ENCODE measurements at places on chromosomes 5 and 9.

GRCh38 chr5:31948006-31948405, 226.1 kb downstream of the GOLPH3 start:
- no peak for DNase-seq

- no peak for DNase-seq
Measured at GRCh38 chr9:127256324-127256723, 8.2 kb upstream of the GARNL3 start.

DNA sequence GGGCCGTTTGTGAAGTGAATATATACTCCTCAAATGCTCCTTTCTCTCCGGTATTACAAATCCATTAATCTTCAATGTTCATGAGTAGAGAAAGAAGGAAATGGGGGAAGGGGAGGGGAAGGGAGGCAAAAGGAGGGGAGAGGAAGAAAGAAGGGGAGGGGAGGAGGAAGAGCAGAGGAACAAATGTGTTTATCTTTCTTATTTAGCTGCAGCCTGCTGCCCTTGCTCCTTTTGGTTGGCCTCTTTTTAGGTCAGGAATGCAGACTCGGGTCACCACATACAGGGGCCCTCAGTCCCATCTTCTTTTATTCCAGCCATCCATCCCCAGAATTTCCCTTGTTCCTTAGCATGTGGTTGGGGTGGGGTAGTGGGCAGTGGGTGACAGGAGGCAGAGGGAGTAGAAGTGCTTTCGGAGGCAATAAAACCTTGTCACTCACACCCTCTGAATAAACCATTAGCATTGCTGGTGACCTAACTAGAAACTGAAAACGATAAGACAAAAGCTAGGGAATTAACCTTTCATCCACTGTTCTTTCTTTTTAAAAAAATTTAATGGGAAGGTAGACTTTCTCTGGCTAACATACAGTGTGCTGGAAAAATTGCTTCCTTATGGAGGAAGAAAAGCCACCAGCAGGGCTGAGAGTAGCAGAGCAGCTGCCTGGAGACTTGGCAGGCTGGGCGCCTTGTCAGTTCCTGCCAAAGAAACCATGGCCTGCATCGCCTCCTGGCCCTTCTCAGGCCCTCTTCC, 16.8 kb upstream of the PRLR start:
- DNase-seq: no peak

- DNase-seq: no peak
Measured at GRCh38 chr5:87765009-87765408, 352.3 kb upstream of the CCNH start.

- no peak for DNase-seq
Measured at GRCh38 chr9:89770531-89771174, 165.8 kb downstream of the GADD45G start.

DNA sequence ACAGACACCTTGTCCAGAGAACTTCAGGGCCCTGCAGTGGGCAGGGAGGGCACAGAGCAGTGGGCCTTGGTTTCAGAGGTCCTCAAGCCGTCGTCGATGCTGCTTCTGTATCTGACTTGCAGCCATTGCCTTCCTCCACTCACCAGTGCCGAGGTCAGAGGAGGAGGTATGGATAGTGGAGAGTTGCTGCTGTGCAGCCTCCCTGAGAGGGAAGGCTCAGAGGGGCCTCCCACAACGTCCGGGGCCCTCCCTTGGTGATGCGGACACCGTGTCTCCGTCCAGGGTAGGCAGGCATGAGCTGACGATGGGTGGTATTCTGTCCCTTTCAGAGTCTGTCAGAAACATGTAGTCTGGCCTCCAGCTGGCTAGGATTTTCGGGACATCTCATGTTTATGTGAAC, 73.9 kb downstream of the MVB12B start:
- no peak for DNase-seq

DNA sequence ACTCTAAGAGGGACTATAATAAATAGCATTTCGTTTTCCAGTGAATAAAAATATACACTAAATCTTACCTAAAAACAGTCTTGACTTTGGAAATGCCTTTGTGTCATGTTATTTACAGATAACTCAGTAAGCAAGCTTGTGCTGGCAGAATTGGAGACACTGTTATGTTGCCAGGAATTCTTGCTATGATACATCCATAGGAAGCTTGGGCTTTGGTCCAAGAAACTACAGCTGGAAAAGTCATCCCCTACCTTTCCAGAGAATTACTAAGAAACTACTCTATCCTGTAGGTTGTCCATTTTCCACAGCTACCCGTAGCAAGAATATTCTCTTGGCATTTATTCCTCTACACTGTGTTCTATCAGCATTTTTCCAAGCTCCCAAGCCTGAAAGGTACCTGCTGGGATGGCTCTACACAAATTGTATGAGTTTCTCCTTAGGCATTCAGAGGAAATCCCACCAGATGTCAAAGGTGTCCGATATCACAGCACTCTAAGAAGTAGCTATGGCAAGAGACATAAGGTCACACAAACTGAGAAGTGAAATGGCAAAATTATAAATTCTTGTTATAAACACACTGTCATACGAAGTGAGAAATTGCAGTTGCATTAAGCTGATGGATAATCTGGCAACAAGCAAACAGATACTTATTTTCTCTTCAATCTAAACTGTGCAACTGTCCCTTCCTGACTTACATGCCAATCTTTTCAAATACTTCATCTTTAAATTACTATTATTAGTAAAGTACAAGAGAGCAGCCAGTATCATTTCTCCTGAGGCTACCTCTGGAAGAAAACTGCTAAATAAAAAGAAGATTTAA, 68.5 kb downstream of the MCTP1 start:
- DNase-seq: no peak

DNA sequence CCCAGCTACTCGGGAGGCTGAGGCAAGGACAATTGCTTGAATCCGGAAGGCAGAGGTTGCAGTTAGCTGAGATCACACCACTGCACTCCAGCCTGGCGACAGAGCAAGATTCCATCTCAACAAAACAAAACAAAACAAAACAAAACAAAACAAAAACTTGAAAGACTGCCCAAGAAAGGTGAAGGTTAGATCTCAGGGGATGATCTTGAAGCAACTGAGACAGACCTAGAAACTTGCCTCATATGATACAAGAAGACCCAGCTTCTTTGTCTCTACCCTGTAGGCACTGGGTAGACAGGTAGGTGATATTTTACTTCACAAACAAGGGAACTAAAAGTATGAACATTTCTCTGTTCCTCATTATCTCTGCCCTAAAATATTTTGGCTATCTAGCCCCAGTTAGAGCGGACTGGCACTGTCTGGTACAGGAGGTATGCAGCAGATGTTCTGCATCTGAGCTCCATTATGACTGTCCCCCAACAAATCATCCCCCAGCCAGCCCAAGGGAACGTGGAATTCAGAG, 26.3 kb upstream of the SHOC1 start:
- no peak for DNase-seq

GRCh38 chr9:106479679-106480078, 383.3 kb upstream of the ZNF462 start:
- no peak for DNase-seq

GRCh38 chr5:140953234-140953633, 13.0 kb upstream of the PCDHAC2 start:
- no peak for DNase-seq

DNA sequence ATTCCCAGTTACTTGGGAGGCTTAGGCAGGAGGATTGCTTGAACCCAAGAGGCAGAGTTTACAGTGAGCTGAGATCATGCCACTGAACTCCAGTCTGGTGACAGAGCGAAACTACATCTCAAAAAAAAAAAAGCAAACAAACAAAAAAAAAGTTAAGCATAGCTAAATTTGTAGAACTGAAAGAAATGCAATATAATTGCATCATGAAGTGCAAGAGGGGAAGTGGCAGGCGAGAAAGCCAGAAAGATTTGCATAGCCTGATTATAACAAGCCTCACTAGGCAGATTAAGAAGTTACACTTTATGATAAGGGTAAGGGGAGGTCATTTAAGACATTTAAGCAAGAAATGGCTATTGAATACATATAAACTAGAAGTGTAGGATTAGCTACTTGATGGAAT, 187.1 kb downstream of the EDIL3 start:
- no peak for DNase-seq

GRCh38 chr5:111143910-111144309, 51.8 kb downstream of the WDR36 start:
- DNase-seq: no peak

DNA sequence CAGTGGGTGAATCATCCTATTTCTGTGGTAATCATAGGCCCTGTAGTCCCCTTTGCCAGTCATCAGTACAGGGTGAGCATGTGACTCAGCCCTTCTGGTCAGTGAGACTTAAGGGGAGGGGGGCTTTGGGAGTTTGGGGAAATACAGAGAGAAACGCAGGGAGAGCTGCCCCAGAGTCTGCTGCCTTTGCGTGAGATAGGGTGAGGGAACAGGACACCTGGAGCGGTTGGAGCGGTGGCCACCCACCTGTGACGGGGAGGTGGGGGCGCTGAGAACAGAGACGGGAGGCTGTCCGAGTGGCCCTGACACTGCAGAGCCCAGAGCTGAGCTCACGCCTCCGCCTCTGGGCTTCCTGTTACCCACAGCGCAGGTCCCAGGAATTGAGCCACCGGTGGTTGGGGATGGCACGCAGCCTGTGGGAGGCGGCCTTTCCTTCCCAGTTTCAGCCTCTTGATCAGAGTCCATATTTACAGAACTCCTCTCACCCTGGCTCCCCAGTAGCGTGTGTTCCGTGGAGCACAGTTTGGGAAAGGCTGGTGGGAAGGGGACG, 92.0 kb upstream of the ERCC6L2 start:
- no peak for DNase-seq

- no peak for DNase-seq
Measured at GRCh38 chr5:96752341-96753016, 55.3 kb downstream of the ERAP1 start.

DNA sequence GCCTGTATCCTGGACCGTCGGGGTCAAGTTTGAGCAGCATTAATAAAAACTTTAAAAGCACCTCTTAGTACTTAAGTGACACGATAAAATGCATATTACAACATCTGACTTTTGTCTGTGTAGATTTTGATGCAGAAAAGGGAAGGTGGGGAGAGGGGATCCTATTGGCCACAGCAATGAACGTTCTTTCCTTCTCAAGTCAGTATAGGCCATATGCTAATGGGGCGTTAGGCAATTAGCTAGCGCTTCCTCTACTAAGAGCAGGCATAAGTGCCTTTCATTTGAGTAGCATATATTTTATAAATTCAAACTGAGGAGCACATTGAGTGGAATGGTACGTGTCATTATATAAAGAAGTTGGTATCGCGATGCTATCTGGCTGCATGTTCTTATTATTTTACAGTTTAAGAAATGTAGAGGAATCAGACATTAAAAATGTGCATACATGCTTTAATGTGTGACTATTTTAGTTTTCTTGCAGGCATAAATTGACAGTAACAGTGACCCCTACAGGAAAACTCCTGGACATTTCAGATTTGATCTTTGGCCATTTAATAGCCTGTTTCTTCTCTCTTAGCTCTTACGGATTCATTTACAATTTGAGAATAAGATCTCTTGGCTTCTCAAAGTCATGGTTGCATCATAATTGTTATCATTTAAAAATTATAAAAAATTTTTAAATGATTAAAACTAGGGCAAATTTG, 1.1 kb upstream of the GNA14 start:
- no peak for DNase-seq

DNA sequence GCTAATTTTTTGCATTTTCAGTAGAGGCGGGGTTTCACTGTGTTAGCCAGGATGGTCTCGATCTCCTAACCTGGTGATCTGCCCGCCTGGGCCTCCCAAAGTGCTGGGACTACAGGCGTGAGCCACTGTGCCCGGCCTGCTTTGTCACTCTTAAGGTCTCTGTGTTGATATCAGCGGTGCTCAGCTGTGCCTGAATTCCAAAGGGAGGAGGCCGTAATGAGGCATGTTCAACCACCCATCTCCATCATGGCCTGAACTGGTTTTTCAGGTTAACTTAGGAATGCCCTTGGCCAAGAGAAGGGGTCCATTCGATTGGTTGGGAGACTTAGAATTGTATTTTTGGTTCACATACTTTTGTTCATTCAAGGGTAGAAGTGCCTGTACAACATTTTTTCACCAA, 22.0 kb downstream of the HSD17B3 start:
- no peak for DNase-seq

DNA sequence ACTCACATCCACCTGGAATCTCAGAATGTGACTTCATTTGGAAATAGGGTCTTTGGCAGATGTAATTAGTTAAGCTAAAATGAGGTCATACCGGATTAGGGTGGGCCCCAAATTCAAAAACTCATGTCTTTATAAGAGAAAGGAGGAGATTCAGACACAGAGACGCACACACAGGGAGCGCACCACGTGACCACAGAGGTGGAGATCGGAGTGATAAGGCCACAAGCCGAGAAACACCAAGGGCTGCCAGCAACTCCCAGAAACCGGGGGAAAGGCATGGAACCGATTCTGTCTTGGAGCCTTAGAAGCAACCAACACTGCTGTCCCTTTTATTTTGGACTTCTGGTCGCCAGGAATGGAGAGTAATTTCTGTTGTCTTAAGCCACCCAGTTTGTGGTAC, 31.8 kb upstream of the LMX1B start:
- no peak for DNase-seq

DNA sequence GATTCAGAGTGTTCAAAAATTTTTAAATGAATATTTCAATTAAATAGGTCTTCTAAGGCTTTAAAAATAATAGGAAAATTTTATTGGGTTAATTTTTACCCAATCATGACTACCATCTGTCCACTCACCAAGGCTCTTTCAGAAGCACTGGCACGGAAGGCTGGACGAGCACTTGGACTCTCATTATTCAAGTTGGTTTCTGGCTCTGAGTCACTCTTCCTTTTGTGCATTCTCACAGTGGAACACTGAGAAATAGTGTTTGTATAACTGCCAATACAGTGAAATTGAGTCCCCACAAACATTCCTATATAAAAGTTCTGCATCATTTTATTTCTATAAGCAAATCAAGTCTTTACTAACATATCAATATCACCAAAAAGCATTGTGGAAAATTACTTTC, 1149.0 kb downstream of the EFNA5 start:
- no peak for DNase-seq

Data from stimulated activated CD4-positive, alpha-beta T cell treated with anti-CD3 and anti-CD28 coated beads, Interleukin-4, amount 100 ng/mL, for 1 hour (primary cell).